Activated B cell treated with CpG ODN at 0.5 μM for 24 hours (primary cell): ENCODE measurements at places on chromosomes 11 and 22.

GRCh38 chr11:69010361-69010891, 2.6 kb downstream of the MRGPRF start:
- H3K4me1 ChIP-seq: peaks cover 5% of the 10 kb centered on the region
- no peaks in the 10 kb centered on the region for H3K36me3 ChIP-seq
- no peak overlapping the region for H3K27ac ChIP-seq
- DNase-seq: no peak
- peaks cover 29% of the 10 kb centered on the region for H3K27me3 ChIP-seq
- H3K4me3 ChIP-seq: no peak overlapping the region

GRCh38 chr11:91248199-91248807, 976.3 kb upstream of the FAT3 start:
- no peaks in the 10 kb centered on the region for H3K36me3 ChIP-seq
- H3K4me3 ChIP-seq: no peak overlapping the region
- no peaks in the 10 kb centered on the region for H3K4me1 ChIP-seq
- H3K27ac ChIP-seq: no peak overlapping the region

DNA sequence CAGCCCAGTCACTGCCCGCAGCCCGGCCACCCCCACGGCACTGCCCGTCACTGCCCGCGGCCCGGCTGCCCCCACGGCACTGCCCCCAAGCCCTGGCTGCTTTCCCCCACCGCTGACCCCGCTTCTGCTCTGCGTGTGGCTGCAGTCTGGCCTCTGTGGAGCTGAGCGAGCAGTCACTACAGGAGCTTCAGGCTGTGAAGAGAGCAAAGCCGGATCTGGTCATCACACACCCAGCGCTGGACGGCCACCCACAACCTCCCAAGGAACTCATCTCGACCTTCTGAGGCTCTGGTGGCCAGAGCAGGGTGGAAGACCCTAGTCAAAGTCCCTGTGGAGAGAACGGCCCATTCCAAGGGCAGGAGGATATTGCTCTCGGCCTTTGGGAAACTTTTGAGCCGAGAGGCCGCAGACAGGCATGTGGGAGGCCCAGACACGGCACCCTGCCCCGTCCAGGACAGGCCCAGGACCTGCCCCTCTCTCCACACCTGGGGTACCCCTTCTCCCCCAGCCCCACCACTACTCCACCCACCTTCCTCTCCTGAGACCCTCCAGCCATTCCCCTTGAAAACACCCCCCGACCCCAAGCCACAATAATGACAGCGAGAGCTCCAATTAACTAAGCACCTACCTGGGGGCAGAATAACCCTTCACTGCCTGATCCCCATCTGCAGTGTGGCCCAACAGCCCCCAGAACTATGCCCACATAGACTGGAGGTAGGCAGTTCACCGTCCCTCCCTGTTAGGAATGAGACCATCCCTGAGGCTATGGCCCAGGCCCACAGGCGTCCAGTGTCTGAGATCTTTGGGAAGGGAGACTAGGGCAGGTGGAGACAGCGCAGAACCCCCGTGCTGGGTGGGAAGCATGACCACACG, 3.7 kb upstream of the PGGHG start:
- peaks cover 38% of the 10 kb centered on the region for H3K4me1 ChIP-seq
- no peak overlapping the region for H3K27ac ChIP-seq
- DNase-seq: no peak
- peaks cover 1% of the 10 kb centered on the region for H3K36me3 ChIP-seq
- H3K27me3 ChIP-seq: peaks cover 30% of the 10 kb centered on the region

DNA sequence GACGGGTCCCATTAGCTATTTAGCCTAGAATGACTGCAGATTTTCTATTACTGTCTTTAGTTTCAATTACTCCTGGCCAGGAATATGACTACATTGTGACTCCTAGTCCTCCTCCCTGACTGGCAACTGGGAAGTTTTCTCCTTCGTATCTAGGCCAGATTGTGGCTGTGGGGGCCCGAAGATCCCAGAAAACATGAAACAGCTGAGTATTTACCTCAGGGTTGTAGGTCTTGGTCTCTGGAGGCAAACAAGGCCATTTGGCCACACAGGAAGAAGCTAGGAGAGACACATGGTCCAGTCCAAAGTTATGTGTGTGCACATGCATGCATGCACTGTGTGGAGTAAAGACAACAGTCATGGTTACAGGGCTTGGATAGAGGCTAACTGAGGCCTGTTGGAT, 10.2 kb upstream of the GDPD4 start:
- no peaks in the 10 kb centered on the region for H3K27me3 ChIP-seq
- no peak overlapping the region for H3K27ac ChIP-seq
- no peaks in the 10 kb centered on the region for H3K36me3 ChIP-seq
- no peak overlapping the region for H3K4me3 ChIP-seq
- no peaks in the 10 kb centered on the region for H3K4me1 ChIP-seq

DNA sequence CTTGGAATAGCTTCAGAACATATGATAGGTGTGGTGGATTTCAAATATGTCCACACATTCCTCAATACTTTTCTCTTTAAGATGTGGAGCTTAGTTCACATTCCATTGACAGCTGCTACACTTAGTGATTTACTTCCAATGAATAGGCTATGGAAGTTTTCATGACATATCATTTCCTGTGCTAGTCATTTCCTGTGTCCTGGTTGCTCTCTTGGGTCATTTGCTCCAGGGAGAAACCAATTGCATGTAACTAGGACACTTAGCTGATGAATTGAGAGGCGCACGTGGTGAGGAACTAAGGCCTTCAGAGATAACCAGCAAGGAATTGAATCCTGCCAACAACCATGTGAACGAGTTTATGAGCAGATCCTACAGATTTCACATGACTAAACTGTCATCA, 120.9 kb downstream of the SLC17A6 start:
- no peak overlapping the region for H3K4me3 ChIP-seq
- no peak overlapping the region for H3K27ac ChIP-seq
- no peaks in the 10 kb centered on the region for H3K4me1 ChIP-seq
- DNase-seq: no peak
- no peaks in the 10 kb centered on the region for H3K36me3 ChIP-seq
- no peaks in the 10 kb centered on the region for H3K27me3 ChIP-seq
